ENCODE measurements at places on chromosomes 5 and 9.

- no peak for DNase-seq
These were observed 2.5 kb downstream of the FLT4 start for GRCh38 chr5:180646963-180647305.

DNA sequence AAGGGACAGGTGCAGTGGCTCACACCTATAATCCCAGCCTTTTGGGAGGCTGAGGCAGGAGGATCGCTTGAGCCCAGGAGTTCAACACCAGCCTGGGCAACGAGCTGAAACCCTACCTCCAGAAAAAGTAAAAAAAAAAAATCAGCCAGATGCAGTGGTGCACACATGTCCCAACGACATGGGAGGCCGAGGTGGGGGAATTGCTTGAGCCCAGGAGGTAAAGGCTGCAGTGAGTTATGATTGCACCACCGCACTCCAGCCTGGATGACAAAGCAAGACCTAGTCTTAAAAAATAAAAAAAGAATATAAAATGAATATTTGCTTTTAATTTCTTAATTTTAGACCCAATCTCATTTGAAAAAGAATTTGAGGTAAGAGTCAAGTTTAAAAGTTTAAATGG is 143.5 kb downstream of the LPAR1 start:
- no peak for DNase-seq

DNA sequence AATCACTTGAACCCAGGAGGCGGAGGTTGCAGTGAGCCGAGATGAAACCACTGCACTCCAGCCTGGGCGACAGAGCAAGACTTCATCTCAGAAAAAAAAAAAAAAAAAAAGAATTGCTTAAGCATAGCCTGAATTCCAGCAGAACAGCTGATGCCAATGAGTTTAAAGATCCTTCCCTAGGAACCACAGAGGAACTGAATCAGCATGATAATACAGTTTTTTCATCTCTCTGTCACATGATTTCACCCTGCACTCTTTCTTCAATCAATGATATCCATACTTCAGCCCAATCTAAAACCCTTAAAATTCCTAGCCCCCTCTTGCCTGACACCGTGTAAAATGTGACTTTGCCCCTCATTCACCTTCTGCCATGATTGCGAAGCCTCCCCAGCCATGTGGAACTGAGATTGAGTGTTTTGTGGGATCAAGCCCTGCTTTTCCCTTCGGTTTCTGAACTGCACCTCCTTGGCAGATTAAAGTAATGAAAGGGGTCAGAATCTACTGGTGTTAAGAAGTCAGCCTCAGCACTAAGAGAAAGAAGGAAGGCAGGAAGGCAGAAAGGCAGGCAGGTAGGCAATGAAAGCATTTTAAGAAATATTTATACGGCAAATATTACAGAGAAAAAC is 20.9 kb upstream of the DMXL1 start:
- DNase-seq: no peak

DNA sequence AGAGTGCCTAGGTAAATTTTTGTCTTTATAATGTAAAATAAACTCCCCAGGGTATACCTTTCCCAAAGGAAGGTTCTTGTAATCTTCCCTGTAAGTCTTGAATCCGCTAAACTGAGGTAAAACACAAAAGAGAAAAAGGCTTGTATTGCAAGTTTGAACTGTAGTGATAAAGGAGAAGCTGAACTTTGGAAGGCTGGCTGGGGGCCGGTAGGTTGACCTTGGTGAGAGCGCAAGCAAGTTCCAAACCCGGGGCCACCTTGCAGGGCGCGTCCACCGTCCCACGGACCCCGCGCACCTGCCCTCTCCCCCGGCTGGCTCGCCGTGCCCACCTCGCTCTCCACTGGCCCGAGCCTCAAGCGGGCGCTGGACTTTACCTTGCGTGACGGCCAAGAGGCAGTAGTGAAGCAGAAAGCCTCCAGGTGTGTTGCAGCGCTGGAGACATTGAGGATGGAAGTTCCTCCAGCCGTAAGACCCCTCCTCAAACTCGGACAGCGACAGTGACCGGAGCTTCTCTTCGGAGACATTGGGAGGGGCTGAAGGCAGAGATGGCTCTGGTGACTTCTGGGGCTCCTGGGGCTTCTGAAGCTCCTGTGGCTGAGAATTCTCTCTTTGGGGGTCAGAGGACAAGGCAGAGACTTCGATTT is 428 bp downstream of the SLCO4C1 start:
- no peak for DNase-seq

GRCh38 chr5:16894236-16895057 is 41.6 kb downstream of the MYO10 start:
- peak; percentile 70 for DNase-seq

DNA sequence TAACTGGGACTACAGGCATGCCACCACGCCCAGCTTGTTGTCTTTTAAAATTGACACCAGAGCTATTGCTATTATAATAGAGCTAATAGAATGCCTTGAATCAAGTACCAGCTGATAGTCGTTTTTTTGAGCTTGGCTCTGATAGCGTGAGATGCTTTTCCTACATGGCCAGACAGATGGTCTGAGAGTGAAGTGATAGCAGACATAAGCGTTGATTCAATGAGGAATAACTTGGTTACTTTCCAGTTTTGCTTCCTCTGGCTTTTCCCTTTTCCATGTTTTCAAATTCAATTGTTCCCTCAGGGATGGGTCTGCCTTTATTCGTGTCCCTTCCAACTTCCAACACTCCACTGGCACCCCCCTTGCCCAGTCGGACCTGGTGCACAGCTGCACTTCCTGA is 15.4 kb downstream of the AGXT2 start:
- DNase-seq: peak; percentile 30

- DNase-seq: peak; percentile 10
These were observed 157.2 kb upstream of the ISL1 start for GRCh38 chr5:51225789-51226742.

GRCh38 chr9:129559506-129559881 is 61.4 kb downstream of the C9orf50 start:
- DNase-seq: no peak

DNA sequence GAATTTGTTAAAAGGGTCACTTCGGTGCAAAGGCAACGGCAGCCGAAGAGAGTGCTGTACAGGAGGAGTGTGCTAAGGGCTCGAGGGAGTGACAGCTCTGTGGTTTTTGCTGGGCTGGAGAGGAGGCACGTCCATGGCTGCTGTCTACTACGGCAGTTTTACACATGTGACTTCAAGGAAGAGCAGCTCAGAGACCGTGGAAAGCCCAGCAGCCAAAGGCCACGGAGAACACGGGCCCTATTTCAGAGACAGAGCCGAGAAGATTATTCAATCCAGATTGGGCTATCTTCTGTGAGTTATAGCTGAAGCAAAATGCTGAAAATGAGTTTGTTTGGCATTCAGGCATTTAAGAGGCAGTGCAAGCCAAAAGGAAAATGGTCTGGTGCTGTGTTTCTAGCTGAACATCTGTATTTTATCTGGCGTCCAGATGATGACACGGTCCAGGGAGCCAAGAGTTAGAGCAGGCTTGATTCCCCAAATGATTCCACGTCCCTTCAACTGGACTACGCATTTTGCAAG is 96.4 kb downstream of the RFK start:
- peak; percentile 87 for DNase-seq

DNA sequence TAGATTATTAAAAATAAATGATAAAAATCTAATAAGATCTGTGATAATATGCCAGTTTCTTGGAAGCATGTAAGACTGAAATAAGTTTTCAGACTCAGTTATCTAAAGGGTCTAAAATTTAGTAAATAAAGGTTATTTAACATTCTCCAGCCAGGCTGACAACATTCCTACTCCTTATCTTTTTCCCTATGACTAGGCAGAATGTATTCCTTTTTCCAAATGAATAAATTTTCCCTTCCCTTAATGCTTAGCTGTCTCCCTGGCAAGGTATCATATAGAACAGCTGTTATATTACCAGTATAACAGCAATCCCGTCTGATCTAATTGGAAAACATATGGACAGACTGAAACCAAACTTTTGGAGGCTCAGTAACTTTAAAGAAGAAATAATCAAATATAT is 13.0 kb downstream of the MEGF9 start:
- no peak for DNase-seq

- DNase-seq: no peak
These were observed 86.2 kb upstream of the DHFR start for GRCh38 chr5:80740999-80741398.

DNA sequence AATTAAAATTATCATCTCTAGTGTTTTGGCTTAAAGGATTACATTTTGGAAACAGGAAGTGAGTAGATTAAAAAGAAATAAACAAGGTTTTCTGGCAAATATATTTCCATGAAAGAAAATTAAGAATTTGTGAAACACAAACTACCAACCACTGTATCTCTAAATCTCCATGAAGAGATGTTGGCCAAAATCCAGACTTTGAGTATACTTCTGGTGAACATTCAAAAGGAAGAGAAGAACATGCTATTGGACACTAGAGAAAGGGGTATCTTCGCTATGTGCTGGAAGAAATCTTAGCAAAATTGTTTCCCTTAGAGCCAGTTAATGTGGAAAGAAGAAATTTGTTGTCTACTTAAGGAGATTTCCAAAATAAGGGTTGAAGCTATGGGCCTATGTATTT is 710.4 kb upstream of the CTNND2 start:
- peak; percentile 1 for DNase-seq

GRCh38 chr9:76651119-76651705 is 113.0 kb upstream of the PCA3 start:
- DNase-seq: no peak
